ENCODE measurements at places on chromosomes 7 and 10.

DNA sequence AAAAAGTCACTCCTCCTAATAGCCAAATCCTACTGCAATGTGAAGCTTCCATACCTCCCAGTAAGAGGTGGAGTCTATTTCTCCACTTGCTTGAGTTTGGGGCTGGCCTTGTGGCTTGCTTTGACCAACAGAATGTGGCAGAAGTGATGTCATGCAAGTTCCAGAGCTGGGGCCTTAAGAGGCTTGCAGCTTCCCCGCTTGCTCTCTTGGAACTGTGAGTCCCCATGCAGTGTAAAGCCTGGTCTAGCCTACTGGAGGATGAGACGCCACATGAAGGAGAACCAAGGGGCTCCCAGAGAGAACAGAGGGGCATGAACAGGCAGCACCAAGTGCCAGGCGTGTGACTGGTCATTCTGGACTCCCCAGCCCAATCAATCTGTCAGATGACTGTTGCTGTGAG lies 58.6 kb upstream of the OPALIN start:
- DNase-seq: no peak

DNA sequence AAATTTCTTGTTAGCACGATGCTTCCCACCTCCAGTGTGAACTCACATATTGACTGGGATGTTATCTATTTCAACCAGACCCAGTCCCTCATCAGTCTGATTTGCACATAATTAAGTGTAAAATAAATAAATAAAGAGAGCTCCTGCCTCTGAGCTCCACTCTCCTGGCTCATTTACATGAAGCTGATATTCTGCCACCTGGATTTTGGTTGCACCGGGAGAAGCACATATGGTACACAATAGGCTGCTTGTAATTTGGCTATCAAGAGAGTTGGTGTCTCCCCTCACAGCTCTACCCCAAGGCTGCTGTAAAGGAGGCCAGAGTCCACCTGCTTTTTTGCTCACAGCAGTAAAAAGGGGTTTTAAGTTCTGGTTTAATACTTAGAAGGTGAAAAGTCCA lies 610.5 kb downstream of the KCNMA1 start:
- no peak for DNase-seq

DNA sequence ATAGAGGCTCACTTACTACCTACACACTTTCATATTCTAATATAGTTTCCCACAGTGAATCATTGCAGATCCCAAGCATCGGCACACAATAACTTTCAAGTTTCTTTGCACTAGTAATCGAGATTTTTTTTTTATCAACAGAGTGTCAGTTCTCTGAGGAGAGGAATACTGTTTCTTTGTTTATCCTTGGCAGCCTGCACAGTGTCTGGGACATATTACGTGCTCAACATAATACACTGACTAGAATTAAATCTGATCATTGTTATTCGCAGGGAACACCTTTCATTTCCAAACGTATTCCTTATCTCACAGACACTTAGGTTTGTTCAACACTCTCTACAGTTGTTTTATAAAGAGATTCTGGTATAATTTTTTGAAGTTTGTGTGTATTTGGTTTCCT lies 95.3 kb downstream of the CACNA2D1 start:
- DNase-seq: no peak

GRCh38 chr7:72023926-72024325 lies 388.2 kb downstream of the CALN1 start:
- no peak for DNase-seq

- no peak for DNase-seq
Measured at GRCh38 chr10:75565286-75566251, 134.1 kb downstream of the LRMDA start.

DNA sequence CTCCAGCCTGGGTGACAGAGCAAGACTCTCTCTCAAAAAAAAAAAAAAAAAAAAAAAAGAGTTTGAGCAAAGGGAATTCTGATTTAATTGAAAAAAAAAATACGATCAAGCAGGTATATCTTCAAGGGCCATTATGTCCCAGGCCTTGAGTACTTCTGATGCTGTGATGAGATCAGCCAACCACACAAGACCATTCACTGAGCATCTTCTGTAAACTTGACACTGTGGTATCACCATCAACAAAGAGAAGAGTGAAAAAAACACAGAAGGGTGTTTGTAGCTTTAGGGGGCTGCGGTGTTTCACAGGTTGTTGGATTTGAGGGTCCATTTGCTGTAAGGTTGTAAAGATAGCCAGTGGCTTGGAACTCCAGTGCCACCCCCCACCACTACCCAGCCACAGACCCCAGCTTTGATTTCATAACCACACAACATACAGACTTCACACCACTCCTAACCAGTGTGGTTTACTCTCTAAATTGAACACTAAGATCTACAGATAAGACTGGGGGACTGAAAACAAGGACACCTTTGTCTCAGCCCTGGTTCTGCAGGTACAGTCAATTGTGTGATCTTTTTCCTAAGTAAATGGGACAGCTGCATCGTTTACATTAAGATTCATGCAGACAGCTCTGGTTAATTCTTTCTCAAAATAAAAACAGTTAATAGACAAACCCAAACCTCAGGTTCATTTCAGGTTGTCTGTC lies 66.4 kb downstream of the CDC123 start:
- DNase-seq: peak; percentile 20

- DNase-seq: no peak
Measured at GRCh38 chr10:125708971-125709503, 10.5 kb upstream of the EDRF1 start.

- no peak for DNase-seq
Measured at GRCh38 chr10:44552726-44553125, 167.8 kb upstream of the CXCL12 start.

- no peak for DNase-seq
Measured at GRCh38 chr7:76259124-76260093, 43.1 kb upstream of the HSPB1 start.

GRCh38 chr10:127905001-127905847 lies 1.7 kb upstream of the PTPRE start:
- no peak for DNase-seq

- peak; percentile 75 for DNase-seq
Measured at GRCh38 chr10:118423800-118424442, 81.8 kb upstream of the FAM204A start.

GRCh38 chr7:155652156-155653114 lies 8.0 kb downstream of the RBM33 start:
- no peak for DNase-seq

- DNase-seq: no peak
Measured at GRCh38 chr7:3280946-3281656, 20.0 kb upstream of the SDK1 start.

DNA sequence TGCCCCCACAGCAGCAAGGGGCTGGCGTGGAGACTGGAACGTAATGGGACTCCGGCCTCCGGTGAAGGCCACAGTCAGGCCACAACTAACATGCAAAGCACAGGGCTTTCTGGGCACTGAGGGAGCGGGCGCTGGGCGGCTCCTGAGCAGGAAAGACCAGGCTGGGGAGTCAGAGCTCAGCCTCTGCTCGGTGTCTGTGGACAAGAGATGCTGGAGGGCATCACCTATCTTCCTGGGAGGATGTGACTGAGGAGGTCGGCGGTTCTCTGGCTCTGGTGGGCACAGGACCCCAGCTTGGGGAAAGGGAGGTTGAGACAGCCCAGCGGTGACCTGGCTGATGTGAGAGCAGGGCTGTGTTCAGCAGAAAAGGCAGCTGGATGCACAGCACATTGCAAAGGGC lies 11.7 kb downstream of the CNPY1 start:
- DNase-seq: no peak

DNA sequence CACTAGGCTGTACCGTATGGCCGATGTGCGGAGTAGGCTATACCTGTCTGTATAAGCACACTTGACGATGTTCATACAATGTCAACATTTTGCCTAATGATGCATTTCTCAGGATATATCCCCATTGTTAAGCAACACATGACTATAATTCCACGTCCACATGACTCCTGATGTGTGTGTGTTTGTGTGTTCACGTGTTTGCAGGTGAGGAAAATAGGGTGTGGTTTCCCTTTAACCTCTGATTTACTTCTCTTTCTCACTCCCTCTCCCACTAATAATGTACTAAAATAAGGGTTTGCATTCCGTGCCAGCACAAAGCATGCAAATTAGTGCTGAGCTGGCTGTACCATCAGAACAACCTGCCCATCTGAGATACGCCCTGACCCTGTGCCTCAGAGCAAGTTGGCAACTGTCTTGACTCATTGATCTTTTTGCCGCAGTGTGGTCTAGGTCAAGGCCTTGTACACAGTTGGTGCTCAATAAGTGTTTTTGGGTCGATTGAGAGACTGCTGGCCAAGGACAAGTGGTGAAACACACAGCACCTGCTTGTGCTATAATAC lies 64.6 kb upstream of the DOCK1 start:
- DNase-seq: no peak

DNA sequence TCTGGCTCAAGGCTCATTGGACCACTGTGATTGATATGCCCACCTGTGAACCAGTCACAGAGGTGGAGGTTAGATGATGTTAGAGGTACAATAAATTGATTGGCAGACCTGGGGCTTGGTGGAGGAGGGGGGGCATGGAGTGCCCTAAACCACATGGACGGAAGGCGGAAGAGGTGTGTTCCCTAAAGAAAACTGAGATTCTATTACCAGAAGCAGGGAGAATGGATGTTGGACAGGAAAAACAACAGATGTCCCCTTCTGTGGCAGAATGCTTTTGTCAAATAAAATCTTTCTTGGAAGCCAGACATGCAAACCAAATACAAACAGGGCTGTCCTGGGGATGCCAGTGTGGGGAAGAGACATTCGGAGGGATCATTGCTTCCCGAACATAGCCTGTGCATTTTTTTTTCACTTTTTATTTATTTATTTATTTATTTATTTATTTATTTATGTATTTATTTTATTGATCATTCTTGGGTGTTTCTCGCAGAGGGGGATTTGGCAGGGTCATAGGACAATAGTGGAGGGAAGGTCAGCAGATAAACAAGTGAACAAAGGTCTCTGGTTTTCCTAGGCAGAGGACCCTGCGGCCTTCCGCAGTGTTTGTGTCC lies 433.9 kb downstream of the RPS24 start:
- DNase-seq: no peak

Measured in activated CD4-positive, alpha-beta T cell treated with anti-CD3 and anti-CD28 coated beads, Interleukin-2, amount 50 U/mL, for 16 hours (primary cell).